ENCODE measurements at places on chromosomes 7 and 10. TPM values are rescaled to one million over a fixed set of nuclear protein-coding genes. Genes with fewer than 3 reads are reported as not detected.

The AGFG2 gene
- 4.3 TPM for total RNA-seq

The CYP26C1 gene
- under 0.01 TPM for total RNA-seq

The ARHGAP19 gene
- 4.1 TPM for total RNA-seq

The HYAL4 gene
- total RNA-seq: not detected

The PAX2 gene
- not detected for total RNA-seq

The SFMBT2 gene
- total RNA-seq: 0.17 TPM

The C10orf71 gene
- not detected for total RNA-seq

The EN2 gene
- total RNA-seq: not detected

The SLIT1 gene
- under 0.01 TPM for total RNA-seq

The DGKB gene
- not detected for total RNA-seq

The TMEM130 gene
- 1.3 TPM for total RNA-seq

The CLDN4 gene
- total RNA-seq: 0.43 TPM

The KDM7A gene
- 2.0 TPM for total RNA-seq

The LRMDA gene
- 3.8 TPM for total RNA-seq
